ENCODE measurements at places on chromosomes 2 and 18. TPM values are rescaled to one million over a fixed set of nuclear protein-coding genes. Genes with fewer than 3 reads are reported as not detected.

The MALL gene
- 0.21 TPM for total RNA-seq

The NT5C1B gene
- total RNA-seq: not detected

The DUSP28 gene
- total RNA-seq: 12.1 TPM

The MTCL1 gene
- 0.63 TPM for total RNA-seq

The FAM237A gene
- not detected for total RNA-seq

The CABYR gene
- total RNA-seq: 0.84 TPM

The INPP5D gene
- total RNA-seq: 122 TPM

The SMAD2 gene
- total RNA-seq: 106 TPM

The MYO1B gene
- 0.73 TPM for total RNA-seq

The TMEM247 gene
- not detected for total RNA-seq

The MC5R gene
- total RNA-seq: not detected

The LIPG gene
- not detected for total RNA-seq

The LAMA1 gene
- total RNA-seq: not detected

The RUFY4 gene
- total RNA-seq: 1.0 TPM

The SETBP1 gene
- total RNA-seq: 5.0 TPM

The CD8B2 gene
- 0.73 TPM for total RNA-seq

The ASB18 gene
- not detected for total RNA-seq

The SIX3 gene
- not detected for total RNA-seq

The NDC80 gene
- total RNA-seq: 8.6 TPM

The MYO3B gene
- 0.21 TPM for total RNA-seq

The NEU2 gene
- total RNA-seq: not detected

The SLC11A1 gene
- 126 TPM for total RNA-seq

The REG1B gene
- not detected for total RNA-seq

The CCDC85A gene
- not detected for total RNA-seq

The BOK gene
- 0.52 TPM for total RNA-seq

The HOXD8 gene
- not detected for total RNA-seq

The CCL20 gene
- total RNA-seq: 130 TPM

The ACMSD gene
- total RNA-seq: not detected

Measured in mononuclear cell (primary cell).